ENCODE measurements at places on chromosomes 2 and 18.

- H3K36me3 ChIP-seq: no peaks in the 10 kb centered on the region
- H3K4me1 ChIP-seq: peaks cover 21% of the 10 kb centered on the region
- H3K27ac ChIP-seq: no peak overlapping the region
- DNase-seq: peak; percentile 85
- H3K27me3 ChIP-seq: no peaks in the 10 kb centered on the region
Observed at GRCh38 chr2:201932511-201932910, 101.1 kb upstream of the FZD7 start.

- no peak overlapping the region for H3K4me3 ChIP-seq
- DNase-seq: no peak
- H3K36me3 ChIP-seq: no peaks in the 10 kb centered on the region
- H3K27ac ChIP-seq: no peak overlapping the region
Observed at GRCh38 chr2:180872255-180872654, 108.2 kb upstream of the UBE2E3 start.

DNA sequence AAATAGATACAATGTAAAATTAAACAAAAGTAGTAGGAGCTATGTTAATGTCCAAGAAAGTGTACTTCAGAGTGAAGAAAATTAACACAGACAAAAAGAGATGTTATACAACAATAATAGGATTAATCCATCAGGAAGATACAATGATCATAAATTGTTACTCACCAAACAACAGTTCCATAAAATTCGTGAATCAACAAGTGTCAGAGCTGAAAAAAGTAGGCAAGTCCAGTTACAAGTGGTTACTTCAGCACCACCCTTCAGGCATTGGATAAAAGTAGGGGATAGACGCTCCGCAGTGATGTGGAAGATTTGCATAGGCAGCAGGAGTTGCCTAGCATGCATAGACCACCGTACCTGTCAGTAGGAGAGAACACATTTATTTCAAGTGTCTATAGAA is 77.8 kb downstream of the ATP9B start:
- DNase-seq: no peak
- H3K36me3 ChIP-seq: no peaks in the 10 kb centered on the region
- H3K27ac ChIP-seq: no peak overlapping the region
- H3K4me3 ChIP-seq: no peak overlapping the region
- H3K4me1 ChIP-seq: no peaks in the 10 kb centered on the region

- DNase-seq: no peak
- no peak overlapping the region for H3K4me3 ChIP-seq
- H3K27me3 ChIP-seq: no peaks in the 10 kb centered on the region
- H3K36me3 ChIP-seq: no peaks in the 10 kb centered on the region
- H3K4me1 ChIP-seq: no peaks in the 10 kb centered on the region
- H3K27ac ChIP-seq: no peak overlapping the region
Observed at GRCh38 chr2:19109518-19109917, 248.9 kb downstream of the OSR1 start.

GRCh38 chr2:44941551-44942234 is at the start of gene SIX3:
TSS of gene SIX3 (plus strand) at chr2:44941702. CDS start at chr2:44942105, 403 bp downstream.
- DNase-seq: peak; percentile 65
- no peak within 1 kb of the TSS for H3K4me3 ChIP-seq
- no peak within 1 kb of the TSS for H3K27ac ChIP-seq
- H3K4me1 ChIP-seq: peaks cover 14% of the 10 kb centered on the region
- H3K36me3 ChIP-seq: no peaks in the 10 kb centered on the region
- H3K27me3 ChIP-seq: peaks cover 38% of the 10 kb centered on the region

GRCh38 chr2:159755788-159756187 is 42.2 kb downstream of the CD302 start:
- H3K27me3 ChIP-seq: no peaks in the 10 kb centered on the region
- no peak overlapping the region for H3K4me3 ChIP-seq
- DNase-seq: peak; percentile 95
- H3K36me3 ChIP-seq: peaks cover 4% of the 10 kb centered on the region
- no peaks in the 10 kb centered on the region for H3K4me1 ChIP-seq

DNA sequence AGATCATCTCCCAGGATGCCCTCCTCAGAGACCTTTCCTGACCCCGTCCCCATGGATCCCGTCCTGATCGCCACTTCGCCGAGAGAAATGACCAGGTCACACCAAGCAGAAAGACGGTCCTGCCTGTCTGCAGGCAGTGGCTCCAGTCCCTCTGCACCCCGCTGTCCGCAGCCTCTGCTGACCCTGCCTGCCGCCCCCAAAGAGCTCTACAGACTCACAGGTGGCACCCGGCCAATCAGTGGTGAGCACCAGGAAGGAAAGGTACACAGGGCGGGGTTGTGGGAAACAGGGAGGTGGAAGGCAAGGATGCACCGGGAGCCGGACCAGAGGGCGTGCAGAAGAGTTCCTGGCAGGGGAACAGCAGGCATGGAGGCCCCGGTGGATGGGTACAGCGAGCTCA is 94.8 kb downstream of the NDUFA10 start:
- H3K4me1 ChIP-seq: no peaks in the 10 kb centered on the region
- H3K27ac ChIP-seq: no peak overlapping the region
- no peak overlapping the region for H3K4me3 ChIP-seq
- no peaks in the 10 kb centered on the region for H3K27me3 ChIP-seq

- DNase-seq: no peak
- H3K4me3 ChIP-seq: no peak overlapping the region
- H3K4me1 ChIP-seq: no peaks in the 10 kb centered on the region
- no peak overlapping the region for H3K27ac ChIP-seq
Observed at GRCh38 chr2:151459358-151459757, 49.7 kb downstream of the RIF1 start.

- H3K4me1 ChIP-seq: no peaks in the 10 kb centered on the region
- peak; percentile 79 for DNase-seq
- H3K36me3 ChIP-seq: no peaks in the 10 kb centered on the region
- H3K27ac ChIP-seq: no peak overlapping the region
- no peak overlapping the region for H3K4me3 ChIP-seq
Observed at GRCh38 chr18:76875390-76876325, 53.3 kb downstream of the ZNF236 start.

GRCh38 chr2:36500072-36500471 is 97.9 kb downstream of the FEZ2 start:
- peaks cover 2% of the 10 kb centered on the region for H3K36me3 ChIP-seq
- H3K27ac ChIP-seq: no peak overlapping the region
- H3K4me1 ChIP-seq: no peaks in the 10 kb centered on the region
- H3K27me3 ChIP-seq: no peaks in the 10 kb centered on the region
- H3K4me3 ChIP-seq: no peak overlapping the region

- no peaks in the 10 kb centered on the region for H3K27me3 ChIP-seq
- no peak overlapping the region for H3K4me3 ChIP-seq
Observed at GRCh38 chr2:157194097-157194688, 63.3 kb upstream of the GALNT5 start.

Measured in mesendoderm (in vitro differentiated cells).